Sigmoid colon (tissue), 7 donors: ENCODE measurements at places on chromosomes 6 and 20. TPM values are rescaled to one million over a fixed set of nuclear protein-coding genes. Genes with fewer than 3 reads are reported as not detected.

DNA sequence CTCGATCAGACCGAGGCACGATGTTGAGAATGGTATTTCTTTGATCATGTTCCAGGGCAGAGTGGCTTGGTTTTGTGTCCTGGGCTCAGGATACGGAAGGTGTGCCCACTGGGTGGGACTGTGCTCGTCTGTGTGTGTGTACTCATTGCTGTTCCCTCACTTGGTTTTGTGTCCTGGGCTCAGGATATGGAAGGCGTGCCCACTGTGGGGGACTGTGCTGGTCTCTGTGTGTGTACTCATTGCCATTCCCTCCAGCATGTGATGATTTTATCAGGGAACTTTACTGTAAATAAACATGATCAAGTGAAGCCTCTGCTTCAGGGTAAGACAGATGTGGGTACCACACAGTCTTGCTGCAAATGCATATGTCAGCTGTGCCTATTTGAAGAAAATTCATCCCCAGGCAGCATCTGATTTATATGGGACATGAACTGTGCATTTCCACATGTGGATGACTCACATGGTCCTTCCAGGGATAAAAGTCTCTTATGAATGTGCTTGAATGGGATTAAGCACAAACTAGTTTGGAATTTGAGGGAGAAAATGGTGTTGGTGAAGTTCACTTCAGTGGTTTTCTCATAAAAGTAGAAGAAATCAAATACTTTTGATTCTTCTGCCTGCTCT lies 274.3 kb downstream of the QKI start:
- DNase-seq: no peak

DNA sequence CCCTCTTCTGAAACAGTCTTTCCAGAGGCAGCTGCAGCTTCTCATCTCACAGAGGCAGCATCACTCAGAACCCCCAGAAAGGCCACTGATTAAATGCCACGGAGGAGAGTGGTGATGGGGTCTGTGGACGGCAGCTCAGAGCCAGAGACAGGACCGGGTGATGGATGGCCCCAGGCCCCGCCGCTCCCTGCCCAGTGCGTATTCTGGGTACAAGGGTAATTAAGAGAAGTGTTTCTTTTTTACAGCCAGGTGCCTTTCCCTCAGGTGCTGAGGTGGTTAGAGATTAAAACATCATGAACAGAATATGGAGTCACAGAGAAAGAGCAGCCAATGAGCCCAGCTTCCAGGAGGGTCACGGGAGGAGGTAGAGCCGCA lies 434.5 kb downstream of the PREX1 start:
- DNase-seq: no peak

DNA sequence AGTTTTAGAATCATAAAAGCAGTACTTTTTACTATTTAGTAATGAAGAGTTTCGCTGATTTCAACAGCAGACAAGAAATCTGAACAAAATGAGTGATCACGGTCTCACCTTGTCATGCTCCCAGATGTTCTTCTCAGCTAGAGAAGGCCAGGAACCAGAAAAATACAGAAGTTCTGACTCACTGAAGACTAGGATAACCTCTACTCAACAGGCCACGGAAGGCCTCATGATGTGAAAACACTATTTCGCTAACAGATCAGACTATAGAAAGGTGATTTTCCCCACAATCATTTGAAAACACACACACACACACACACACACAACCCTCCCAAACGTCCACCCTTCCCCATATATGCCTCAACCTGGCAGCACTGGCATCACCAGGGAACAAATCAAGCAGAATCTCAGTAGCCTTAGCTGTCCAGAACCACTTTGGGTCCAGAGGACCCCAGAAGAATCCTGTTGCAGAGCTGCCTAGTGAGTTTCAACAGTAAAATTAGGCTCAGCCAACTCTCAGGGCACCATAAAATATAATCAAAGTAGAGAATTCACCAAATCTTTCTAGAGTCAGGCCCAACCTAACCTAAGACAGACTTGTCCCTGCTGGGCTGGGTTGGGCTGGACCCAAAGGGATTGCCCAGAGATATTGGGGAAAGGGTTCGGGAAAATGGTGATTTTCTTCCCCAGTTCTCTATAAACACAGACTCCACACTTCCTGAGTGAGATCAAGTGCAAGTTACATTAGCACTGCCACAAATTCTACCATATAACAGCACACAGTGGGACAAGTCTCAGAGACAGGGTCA lies 7.9 kb downstream of the EXOC2 start:
- no peak for DNase-seq

The BPIFA2 gene
- total RNA-seq: not detected

- DNase-seq: no peak
These were observed 191.1 kb downstream of the EYA4 start for GRCh38 chr6:133432021-133432989.

The PTCHD4 gene
- 0.14 TPM for total RNA-seq

DNA sequence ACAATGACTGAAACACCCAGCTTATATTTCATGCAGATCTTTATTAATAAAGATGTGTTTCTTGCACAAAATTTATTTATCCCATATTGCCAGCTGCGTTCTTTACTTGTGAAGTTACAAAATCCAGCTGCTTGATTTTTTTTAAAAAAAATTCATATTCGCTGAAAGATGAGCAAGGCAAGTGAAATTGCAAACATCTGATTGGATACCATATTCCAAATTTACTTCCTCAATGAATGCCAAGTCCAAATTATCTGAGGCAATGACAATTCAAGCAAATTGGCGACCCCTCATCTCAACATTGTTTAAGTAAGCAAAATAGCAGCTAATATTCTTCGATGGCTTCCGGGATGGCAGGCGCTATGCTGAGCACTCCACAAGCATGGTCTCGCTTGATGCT lies 37.7 kb downstream of the ZFP64 start:
- DNase-seq: no peak

DNA sequence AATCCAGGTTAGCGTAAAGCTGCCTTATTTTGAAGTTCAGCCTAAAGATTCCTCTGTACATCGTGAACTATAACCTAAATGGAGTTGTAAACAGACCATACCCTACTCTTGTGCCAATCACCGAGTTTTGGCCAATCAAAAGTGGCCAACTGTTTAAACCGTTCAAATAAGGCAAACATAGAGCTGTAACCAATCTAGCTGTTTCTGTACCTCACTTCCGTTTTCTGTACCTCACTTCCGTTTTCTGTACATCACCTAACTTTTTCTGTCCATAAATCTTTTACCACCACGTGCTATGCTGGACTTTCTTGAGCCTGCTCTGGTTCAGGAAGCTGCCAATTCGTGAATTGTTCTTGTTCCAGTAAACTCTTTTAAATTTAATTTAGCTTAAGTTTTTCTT lies 39.7 kb downstream of the LBP start:
- no peak for DNase-seq

DNA sequence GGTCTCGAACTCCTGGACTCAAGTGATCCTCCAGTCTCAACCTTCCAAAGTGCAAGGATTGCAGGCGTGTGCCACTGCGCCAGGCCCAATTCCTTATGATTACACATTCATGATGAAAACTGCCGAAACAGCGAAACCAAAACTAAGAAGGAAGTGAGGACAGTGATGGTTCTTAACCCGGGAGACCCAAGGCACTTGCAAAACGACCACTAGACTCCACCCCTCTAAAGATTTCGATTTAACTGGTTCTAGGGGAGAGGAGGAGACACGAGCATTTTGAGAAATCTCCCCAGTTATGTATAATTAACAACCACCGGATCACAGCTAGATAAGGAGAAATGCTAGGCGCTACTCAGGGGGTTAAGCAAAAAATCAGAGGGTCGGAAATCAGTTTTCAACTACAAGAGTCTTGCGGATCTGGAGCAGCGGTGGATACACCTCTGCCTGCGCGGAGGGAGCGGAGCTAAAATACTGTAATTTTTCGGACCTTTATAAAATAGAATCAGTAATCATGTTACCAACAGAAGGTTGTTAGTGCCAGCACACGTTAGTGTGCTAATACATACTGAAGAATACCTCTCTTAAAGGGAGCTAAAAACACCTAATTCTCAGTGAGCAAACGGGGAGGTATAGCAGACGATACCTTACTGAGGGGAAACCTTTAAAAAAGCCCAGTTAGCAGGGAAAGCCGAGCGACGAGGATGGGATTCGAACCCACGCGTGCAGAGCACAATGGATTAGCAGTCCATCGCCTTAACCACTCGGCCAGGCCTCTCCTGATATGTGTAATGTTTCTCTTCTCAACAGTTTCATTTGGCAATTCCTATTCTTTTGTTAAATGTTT lies 60.0 kb upstream of the BTN3A2 start:
- peak; percentile 84 for DNase-seq

DNA sequence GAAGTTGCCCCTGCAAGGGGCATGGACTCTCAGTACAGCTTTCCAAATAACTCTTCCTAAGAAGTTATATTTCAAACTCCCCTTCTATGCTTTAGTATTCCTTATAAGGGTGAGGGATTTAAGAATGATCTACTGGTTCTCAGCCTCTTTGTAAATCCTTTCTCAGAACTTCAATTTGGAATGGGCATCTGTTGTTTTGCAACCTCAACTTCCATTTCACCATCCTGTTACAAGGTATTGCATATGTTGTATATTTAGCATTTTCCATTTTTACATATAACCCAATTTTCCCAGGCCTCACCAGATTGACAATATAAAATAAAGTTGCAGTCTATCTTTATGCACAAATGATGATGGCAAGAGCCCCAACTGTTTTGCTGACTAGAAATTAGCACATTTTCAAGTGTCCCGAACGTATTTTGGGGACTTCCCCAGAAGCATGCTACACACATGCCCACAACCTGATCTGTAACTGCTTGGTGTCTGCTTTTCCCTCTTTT lies 154.9 kb upstream of the CARMIL1 start:
- DNase-seq: no peak

GRCh38 chr6:106128981-106129781 lies 43.0 kb downstream of the PRDM1 start:
- no peak for DNase-seq

The C20orf202 gene
- not detected for total RNA-seq

GRCh38 chr6:137313928-137314855 lies 95.0 kb upstream of the IFNGR1 start:
- DNase-seq: peak; percentile 83

DNA sequence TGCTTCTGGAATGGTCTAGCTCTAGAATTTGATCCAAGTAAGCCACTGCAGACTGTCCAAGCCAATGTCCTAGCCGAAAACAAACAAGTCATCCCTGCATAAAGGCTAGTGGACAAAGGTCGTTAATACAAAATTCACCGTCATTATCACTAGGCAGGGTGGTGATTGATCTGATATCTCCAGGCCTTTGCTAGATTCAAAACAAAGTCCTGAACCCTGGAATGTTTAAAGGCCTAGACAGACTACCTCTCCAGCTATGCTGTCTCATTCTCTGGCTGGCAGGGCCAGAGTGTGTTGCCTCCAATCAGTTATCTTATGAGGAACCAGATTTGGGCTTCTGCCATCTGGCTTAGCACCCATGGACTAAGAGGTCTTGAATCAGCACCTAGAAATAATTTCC lies 38.3 kb downstream of the MAP7 start:
- no peak for DNase-seq

The DAAM2 gene
- total RNA-seq: 53.2 TPM

DNA sequence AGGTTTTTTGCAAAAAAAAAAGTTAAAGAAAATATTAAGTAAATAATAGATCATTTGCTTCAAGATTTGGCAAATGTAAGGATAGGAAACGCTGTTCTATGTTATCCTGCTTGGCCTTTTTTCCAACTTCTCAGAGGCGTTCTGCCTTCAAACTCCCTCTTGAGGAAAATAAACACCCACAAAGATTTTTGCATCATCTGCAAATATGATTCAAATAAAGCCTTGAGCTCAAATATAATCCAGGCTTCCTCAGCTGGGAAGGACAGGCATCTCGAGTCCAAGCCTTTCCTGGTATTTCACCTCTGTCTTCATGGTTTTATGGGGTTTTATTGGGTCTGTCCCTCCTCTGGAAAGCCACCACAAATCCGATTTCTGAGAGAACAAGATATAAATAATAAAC lies 67.7 kb upstream of the PTPN1 start:
- DNase-seq: no peak
